CD4-positive, alpha-beta T cell treated with Interleukin-6 for 4 hours (primary cell): ENCODE measurements at places on chromosomes 6 and 20.

DNA sequence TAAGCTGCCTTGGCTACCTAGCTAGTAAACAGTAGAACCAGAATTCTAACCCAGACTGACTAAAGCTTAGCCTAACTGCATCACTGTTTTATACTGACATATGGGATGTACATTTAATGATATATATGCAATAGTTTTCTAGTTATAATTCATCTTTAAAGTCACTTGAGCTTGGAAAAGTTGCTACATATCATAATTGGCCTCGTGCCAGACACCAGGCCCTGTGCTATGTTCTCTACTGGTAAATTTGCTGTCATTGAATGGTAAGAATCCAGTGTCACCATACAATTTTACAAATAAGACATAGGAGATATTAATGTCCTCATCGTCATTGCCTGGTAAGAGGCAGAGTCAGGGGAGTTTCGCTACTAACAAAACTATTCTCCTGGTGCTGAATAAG, 396.8 kb downstream of the CDKAL1 start:
- DNase-seq = no peak

GRCh38 chr6:149934249-149935156, 7.3 kb upstream of the ULBP2 start:
- peak; percentile 77 for DNase-seq

- DNase-seq = no peak
These were observed 67.6 kb downstream of the MRPL14 start for GRCh38 chr6:44059359-44060346.

GRCh38 chr20:8449123-8449522, 317.1 kb downstream of the PLCB1 start:
- no peak for DNase-seq

- DNase-seq = no peak
These were observed 115.3 kb upstream of the EDN1 start for GRCh38 chr6:12174878-12175277.

GRCh38 chr6:154306696-154307095, 49.9 kb downstream of the IPCEF1 start:
- DNase-seq = no peak

GRCh38 chr6:123803504-123804013, at the start of gene NKAIN2:
Gene NKAIN2 (plus strand): TSS chr6:123803865.
- DNase-seq = no peak

DNA sequence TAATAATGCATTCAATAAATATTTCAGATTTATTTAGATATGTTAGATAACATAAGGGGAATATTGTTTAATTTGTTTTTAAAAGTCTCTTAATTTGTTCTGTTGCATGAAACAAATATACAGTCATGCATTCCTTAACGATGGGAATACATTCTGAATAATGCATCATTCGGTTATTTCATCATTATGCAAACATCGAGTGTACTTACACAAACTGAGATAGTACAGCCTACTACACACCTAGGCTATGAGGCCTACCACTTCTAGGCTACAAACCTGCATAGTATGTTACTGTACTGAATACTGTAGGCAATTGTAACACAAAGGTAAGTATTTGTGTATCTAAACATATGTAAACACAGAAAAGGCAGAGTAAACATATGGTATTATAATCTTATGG, 118.7 kb downstream of the EPHA7 start:
- DNase-seq = no peak

GRCh38 chr6:89145956-89146717, at the start of gene PM20D2:
Gene PM20D2 (plus strand): TSS chr6:89146055. CDS start chr6:89146145, 90 bp downstream.
- peak; percentile 74 for DNase-seq

DNA sequence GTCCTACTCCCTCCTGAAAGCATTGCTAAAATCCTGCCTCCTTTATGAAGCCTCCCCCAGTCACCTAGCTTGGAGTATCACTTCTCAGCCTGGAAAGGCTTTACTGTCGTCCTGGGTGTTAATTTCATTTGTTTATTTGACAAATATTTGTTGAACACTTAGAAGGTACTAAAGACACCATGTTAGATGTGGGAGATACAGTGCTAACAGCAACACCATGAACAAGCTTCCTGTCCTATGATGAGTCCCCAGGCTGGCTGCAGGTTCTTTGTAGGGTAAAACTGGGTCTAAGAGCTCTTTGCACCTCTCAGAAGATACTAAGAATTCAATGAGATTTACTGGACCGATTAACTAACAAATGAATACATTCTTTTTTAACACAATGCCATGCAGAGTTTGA, 109.2 kb upstream of the TMEM170B start:
- DNase-seq = no peak

DNA sequence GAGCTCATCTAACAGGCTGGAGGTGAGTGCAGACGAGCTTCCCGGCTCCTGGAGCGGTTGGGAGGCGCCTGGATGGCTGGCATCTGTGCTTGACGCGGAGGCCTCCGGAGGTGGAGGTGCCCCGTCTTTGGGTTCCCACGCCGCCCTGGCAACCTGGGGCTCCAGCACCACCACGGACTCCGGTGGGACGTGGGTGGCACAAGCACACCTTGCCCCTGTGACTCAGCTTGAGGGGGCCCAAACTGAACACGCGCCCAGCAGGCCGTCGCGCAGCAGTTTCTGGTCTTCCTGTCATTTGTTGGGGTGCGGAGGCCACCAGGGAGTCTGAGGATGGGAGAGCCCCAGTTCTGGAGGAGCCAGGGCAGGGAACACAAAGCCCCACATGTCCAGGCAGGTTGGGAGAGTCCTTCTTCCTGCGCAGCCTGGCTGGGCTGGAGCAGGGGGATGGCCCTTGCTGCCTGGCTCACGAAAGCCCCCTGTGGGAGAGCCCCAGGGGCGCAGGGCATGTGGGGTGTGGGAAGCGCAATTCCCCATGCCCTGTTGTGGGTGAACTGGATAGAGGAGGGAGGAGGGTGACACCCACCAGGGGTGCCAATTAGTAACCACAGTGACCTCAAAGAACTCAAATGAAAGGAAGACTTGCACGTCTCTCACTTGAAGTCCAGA, 1378.6 kb upstream of the DEFB115 start:
- DNase-seq = no peak

GRCh38 chr6:68691120-68691519, 56.0 kb downstream of the ADGRB3 start:
- no peak for DNase-seq

GRCh38 chr6:106927531-106928398, 46.8 kb downstream of the CD24 start:
- DNase-seq = peak; percentile 2

DNA sequence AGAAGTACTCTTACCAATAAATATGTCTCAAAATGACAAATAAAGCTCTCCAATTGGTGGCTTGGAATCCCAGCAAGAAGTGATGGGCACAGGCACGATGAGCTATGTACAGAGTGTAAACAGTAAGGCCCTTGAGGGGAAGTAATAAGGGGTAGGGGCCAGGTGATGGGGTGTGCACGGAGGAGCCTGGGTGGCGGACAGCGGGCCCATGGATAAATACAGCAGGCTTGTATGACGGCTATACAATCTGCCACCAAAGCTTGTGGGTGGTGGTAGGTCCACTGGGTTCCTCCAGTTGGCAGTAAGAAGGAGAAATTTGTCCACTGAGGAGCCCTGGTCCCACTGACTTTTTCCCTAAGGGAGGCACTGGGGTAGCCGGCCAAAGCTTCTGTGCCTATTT, 205.4 kb upstream of the RNF24 start:
- DNase-seq = no peak

DNA sequence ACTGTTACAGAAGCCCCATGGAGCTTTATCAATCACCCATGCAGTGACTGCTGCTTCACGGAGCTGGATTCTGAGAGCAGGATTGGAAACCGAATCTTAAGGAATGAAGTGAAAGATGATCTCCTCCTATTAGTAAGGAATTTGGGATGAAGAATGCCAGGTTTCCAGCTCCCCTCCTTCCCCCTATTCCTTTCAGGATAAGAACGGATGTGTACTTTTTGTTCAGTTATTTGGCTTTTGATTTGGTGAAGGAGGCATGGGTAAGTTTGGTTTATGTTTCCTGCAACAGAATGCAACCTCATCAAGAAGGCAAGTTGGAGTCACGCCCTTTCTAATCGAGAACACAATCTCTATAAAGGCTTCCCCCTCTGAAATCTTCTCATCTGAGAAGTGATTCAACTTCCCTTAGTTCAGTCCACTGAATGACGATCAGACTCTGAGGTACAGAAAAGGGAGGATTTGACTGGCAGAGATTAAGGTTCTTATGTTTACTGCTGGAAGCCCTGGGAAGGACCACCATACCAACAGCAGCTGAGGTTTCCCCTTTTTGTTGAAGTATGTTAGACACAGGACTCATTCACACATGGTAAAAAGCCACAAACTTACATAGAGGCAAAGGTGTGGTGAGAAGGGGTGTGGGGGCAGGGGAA, 5.5 kb downstream of the ELMO2 start:
- peak; percentile 42 for DNase-seq

- DNase-seq = no peak
These were observed 694 bp downstream of the MRPS18B start for GRCh38 chr6:30618270-30618797.

- peak; percentile 90 for DNase-seq
These were observed 5.5 kb upstream of the BAK1 start for GRCh38 chr6:33585403-33586107.

GRCh38 chr6:9405825-9406224, 970.5 kb upstream of the SLC35B3 start:
- no peak for DNase-seq

DNA sequence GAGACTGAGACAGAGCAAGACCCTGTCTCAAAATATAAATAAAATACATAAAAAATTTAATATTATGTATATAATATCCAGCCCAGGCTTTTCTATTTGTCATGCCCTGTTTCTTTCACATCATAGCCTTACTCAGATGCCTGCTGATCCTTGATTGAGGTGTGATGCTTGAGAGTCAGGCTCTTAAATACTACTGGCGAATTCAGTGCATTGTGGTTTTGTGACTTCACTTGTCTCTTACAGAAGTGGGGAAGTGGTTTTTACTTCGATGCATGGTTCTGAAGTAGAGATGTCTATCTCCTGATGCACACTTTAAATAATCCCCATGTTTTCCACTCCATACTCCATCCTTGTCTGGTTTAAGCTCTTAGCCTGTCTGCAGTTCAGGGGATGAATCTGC, 29.1 kb downstream of the ASXL1 start:
- peak; percentile 47 for DNase-seq

DNA sequence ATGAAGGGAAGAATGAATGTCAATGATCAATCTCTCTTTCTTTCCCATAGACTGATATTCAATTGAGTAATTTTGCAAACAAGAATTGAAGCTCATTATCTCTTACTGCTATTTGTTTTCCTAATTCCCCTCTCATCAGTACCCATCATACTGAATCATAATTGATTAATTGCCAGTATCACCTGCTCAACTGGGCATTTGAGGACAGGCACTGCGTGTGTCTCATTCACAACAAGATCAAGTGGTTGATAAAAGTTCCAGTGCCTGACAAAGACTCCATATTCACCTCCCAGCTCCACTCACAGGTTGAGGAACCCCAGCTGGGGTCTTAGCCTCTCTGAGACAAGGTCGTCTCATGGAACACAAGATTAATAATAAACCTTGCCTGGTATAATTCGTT, 67.7 kb downstream of the BCAS1 start:
- no peak for DNase-seq

- DNase-seq = peak; percentile 81
These were observed 14.3 kb downstream of the CAPN11 start for GRCh38 chr6:44172731-44173500.

DNA sequence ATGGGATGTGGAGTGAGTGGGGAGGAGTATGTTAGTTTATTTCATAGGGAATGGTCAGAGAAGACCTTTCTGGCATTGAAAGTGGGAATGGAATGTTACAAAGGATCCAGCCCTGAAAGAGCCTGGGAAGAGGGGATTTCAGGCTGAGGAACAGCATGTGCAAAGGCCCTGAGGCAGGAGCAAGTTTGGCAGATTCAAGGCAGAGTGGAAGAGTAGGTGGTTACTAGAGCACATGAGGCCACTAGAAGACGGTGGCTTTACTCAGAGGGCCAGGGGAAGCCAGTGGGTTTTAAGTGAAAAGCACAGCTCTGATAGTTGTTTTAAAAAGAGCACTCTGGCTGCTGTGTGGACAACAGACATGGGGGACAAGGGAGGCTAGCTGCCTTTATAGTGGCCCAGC, 227.2 kb downstream of the ZMYND8 start:
- DNase-seq = no peak

DNA sequence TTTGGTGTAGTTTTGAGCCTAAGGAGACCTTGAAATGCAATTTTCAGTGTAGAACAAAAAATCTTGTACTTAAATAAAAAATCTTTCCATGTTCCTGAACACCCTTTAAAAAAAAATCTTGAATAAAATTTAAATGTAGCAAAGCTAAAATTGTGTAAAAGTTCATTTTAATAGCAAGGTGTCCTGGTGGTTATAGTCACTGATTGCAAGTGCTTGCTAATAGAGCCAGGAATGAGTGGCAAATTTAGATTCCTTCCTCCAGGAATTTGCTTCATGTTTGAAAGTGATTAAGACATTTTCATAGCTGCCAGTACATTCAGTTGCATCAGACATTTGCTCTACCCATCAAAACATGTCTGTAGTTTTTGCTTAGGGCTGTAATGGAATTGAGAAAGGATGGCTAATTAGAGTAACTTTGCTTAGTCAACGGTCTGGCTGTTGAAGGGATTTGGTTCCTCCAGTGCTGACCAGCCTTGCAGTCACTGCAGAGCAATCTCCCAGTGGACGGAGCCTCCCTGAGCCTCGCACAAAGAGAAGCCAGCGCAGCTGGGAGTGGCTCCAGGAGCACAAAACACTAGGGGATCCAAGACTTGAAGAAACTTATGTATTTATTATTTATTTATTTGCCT, 36.5 kb downstream of the AKAP12 start:
- no peak for DNase-seq

DNA sequence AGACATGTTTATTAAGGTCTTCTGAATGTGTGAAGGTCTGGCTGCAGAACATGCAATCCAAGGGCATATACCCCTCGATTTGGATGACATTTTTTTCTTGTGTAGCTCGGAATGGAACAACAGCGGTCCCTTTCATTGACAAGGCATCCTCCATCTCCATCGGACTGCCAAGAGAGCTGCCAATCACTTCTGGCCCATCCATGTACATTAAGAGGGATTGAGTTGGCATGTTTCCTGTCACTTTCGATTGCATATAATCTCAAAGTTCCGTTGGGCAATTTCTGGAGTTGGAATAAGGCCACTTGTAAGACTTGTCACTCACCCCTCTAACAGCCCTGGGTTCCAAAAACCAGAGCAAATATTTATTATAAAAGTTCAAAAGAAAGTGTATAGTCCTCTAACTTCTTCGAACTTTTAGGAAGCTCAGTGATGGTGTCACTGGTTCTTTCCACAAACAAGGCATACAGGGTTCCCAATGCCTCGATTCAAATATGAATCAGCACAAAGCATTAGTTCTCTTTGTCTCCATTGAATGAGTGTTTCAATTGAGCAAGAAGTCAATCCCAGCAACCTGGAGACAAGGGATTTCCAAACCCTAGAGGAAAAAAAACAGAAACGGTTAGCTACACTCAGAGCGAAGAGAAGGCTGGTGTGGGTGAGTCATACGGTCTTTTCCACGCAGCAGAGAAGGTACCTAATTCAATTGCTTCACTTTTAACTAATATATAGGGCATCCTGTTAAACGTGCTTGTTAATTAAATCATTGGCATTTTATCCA, 10.9 kb downstream of the ZNF217 start:
- peak; percentile 65 for DNase-seq
